ENCODE measurements at places on chromosomes 5 and 9.
A peak's percentile ranks its signal among the peaks of the same experiment; 100 is the strongest.

DNA sequence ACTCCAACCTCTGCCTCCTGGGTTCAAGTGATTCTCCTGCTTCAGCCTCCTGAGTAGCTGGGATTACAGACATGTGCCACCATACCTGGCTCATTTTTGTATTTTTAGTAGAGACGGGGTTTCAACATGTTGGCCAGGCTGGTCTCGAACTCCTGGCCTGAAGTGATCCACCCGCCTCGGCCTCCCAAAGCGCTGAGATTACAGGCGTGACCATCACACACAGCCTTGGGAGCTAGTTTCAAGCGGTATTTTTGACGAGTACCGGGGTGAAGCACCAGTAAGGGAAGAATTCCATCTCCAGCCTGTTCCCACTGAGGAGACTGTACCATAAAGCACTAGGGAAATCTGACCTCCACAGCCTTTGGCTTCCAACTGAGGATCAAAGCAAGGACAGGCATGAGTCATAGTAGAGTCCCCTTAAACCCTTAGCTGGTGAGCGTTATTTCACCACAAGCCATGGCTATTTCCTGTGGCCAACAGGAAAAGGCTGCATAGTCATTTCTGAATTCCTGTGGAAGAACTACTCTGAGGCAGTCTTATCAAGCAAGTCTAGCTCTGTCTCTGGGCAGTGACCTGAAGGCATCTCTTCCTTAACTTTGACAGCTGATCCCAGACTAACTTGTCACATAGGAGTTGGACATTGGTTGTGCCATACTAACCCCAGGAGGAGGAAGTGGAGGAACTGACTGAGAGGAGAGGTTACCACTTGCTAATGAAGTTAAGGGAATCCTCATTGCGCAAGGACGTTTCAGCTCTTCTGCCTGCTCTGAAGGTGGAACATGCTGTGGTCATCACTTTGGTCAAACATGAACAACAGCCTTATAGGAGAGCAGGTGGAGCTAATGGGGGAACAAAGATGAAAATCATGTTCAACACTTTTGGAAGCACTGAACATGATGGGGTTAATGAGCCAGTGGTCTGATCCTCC lies 85.8 kb upstream of the DMRT1 start:
- DNase-seq, result peak; percentile 88

DNA sequence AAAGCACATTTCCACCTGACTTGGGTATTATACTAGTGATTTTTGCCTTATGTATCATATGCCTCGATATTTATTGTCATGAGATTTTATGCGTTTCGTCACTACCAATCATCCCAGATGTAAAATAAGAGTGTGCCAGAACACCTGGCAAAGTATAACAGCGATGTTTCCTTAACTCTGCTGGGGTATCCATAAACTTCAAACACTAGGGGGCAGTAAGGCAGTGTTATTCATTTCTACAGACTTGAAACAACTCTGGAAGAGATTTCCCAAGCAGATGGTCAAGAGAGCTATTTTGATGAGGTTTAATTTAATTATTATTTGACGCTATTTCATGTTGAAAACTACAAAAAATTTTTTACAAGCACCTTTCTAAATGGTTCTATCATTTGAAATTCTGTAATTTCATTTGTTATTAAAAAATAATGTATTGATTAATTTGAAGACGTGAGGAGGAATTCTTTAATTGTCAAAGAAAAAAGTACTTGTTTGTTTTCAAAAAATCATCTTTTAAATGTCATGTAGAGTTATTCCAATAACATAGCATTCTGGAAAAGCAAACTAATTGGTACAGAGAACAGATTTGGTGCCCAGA lies 388.5 kb upstream of the CTNND2 start:
- DNase-seq, result no peak

DNA sequence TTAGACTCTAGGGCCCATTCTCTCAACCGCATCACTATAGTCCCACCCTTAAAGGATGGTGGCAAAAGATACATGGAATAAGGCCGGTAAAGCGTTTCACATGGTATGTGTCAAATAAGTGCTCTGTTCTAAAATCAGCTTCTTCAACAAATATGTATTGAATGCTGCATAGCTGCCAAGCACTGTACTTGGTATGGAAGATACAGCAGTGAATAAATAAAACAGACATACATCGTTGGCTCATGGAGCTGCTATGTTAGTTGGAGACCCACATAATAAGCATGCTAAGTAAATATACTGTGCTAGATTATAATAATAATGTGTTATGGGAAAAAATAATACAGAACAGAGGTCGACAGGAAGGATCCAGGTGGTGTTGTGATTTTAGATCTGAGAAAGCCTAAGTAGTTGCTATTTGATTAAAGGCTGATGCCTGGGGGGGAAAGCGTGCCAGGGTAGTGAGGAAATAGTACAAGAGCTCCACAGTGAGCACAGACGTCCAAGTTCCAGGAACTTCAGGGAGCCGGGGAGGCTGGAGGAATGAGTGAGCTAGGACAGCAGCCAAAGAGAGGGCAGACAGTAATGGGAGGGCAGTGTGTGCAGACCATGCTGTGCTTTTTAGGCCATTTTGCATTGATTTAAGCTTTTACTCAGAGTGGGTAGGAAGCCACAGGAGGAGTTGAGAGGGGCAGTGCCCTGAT lies 93.7 kb downstream of the JAKMIP2 start:
- DNase-seq, result peak; percentile 4

GRCh38 chr5:55540525-55540924 lies 5.8 kb upstream of the PLPP1 start:
- no peak for DNase-seq

DNA sequence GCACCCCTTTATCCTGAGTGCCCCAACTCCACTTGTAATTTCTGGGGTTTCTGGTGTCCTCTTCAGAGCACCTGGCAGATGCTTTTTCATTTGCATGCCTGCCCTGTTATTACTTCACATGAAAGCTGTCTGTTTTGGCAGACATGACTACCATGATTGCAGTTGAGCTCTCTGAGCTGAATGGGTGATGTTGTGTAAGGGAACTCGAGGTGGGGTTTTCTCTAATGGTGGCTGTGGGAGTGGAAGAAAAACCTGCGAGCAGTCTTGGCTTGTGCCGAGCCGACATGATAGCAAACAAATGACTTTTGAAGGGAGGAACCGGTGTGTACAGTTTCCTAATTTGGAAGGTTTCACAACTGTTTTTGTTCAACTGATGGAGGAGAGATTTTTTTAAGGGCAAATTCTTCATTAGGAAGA lies 196.2 kb downstream of the AOPEP start:
- DNase-seq, result peak; percentile 54

DNA sequence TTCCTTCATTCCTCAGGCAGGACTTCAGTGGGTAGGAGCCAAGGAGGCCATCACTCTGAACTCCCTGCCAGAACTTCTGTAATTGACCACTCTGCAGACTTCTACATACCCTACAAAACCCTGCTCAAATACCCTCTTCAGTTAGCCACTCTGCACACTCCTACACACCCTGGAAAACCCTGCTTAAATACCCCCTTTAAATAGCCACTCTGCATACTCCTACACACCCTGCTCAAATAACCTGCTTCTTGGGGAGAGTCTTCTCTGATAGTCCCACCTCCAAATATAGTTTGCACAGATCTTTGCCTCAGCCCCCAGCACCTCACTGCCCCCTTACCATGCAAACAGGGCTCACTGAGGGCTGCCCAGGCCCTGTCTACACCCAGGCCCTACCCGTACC lies 18.6 kb upstream of the CARD19 start:
- DNase-seq, result no peak

GRCh38 chr9:92671323-92671722 lies 1.4 kb upstream of the IPPK start:
- DNase-seq, result peak; percentile 91

GRCh38 chr9:77161966-77162365 lies 15.4 kb upstream of the VPS13A start:
- DNase-seq, result no peak

DNA sequence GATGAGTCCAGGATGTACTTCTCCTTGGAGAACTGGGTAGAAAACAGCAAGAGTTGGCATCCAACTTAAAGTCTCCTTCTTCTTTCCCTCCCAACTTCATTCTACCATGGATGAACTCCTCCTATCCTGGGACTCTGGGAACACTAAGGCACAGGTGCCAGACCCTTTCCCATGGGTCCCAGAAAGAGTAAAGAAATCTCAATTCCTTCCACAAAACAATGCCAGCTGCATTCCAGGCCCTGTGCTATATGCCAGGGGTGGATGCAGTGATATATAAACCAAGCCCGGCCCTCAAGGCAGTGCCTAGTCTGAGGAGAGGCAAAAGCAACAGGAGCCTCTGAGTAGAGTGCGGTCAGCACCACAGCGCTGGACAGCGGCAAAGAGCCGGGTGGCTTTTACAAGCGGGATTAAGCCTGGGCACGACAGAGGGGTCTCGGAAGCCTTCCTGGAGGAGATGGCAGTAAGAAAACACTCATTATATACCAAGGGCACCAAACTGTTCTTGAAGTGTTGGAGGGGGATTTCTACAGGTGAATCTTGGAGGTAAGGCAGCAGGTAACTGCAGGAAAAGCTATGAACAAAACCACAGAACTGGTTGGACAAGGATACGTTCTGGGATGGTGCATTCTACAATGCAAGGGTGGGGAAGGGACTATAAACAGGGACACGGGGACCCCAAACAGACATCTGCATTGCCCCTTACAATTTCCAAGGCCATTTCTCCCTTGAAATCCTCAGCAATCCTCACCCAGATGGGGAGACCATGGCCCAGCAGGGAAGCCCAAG lies 16.4 kb upstream of the TOR2A start:
- no peak for DNase-seq

- DNase-seq, result peak; percentile 82
These were observed 173.5 kb downstream of the GLIS3 start for GRCh38 chr9:4126184-4126865.

GRCh38 chr5:8894031-8894430 lies 651.8 kb downstream of the SEMA5A start:
- no peak for DNase-seq
